ENCODE measurements at places on chromosomes 3 and 15.

- no peak for DNase-seq
Observed at GRCh38 chr3:89186456-89186855, 79.0 kb downstream of the EPHA3 start.

- no peak for DNase-seq
Observed at GRCh38 chr3:138344754-138345153, 3.6 kb upstream of the MRAS start.

GRCh38 chr3:52769786-52770455, 819 bp downstream of the NEK4 start:
- no peak for DNase-seq

- no peak for DNase-seq
Observed at GRCh38 chr3:10526366-10526765, 21.0 kb upstream of the ATP2B2 start.

DNA sequence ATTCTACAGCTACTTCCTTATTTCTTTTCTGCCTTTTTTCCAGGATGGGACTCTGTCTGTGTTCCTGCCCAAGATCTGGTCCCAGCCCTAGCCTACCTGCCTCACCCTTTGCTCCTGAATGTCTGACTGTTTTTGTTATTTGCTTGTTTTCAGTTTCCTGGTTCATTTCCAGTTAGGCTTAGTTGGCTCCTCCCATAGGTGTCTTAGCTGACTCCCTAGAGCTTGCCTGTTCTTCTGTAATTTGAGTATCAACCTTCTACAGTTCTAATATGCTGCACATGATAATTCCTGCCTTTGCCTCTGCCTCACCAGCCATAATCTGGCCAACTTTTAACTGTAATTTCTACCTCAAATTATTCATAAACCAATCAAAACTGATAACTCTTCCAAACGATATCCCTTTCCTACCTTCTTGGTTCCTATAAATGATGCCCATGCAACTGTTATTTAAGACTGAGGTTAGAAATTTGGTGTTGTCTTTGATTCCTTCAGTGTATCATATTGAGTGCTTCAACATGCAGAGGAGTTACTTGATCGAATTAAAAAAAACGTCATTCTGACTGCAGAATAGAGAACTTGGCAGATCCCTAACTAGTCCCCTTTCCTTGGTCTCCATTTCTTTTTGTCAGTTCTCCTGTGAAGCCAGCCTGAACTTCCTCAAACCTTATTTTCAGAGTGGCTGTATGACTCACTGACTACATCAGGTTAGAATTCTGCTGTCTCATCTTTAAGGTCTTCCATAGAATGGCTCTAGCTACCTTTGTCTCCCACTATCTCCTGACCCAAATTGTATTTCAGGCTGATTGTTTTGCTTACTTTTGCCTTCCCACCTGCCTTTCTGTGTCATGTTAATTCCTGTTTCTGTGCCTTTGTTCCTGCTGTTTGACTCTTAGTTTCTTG, 8.4 kb downstream of the GOLM2 start:
- DNase-seq = peak; percentile 63

DNA sequence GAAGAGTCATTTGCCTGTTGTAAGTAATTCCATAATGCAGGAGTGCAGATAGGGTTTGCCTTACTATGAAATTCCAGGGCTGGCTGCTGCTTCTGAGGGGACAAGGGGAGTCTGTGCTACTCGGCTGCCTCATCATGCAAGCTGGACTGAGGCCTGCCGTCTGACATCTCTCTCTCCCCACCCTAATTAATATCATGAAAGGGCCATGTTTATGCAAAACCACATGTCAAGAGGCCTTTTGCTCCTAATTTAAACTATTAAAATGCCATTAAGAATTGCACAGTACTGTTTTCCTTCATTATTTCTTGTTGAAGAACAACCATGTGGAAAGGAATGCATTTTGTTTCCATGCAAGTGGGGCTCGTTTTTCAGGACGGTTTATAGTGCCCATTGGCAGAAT, 26.3 kb downstream of the CHST2 start:
- no peak for DNase-seq

- DNase-seq = peak; percentile 27
Observed at GRCh38 chr3:159668990-159669476, 319.6 kb upstream of the IL12A start.

- DNase-seq = peak; percentile 73
Observed at GRCh38 chr3:29695643-29696198, 414.9 kb downstream of the RBMS3 start.

DNA sequence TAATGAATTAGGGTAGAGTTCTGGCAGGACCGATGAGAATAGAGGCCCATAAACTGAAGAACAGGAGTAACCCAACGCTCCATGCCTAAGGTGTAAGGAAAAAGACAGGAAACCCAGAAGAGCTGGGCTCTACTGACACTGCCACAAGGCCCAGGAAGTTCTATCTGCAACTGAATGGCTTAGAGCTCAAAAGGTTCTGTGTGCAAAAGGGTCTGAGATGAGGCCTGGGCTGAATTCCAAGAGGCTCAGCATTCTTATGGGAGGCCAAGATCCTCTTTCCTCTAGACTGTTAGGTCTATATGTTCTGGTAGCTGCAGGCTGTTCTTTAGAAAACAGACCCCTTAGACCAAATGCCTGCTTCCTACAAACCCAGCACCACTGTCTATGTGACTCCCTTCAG, 30.5 kb upstream of the PRSS50 start:
- DNase-seq = no peak

DNA sequence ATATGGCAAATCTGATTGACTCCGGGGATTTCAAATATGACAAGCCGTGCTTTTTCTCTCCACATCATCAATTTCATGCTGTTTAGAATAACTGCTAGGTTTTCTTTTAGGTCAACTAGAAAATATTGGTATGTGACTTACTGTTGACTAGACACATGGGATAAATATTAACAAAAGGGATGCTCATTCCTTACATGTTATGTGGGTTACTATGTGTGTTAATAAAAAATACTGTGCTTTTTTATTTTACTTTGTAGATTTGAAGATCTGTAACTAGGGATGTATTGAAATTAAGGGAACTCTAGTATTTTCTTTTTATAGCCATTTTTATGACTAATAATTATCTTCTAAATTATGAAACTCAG, 264.6 kb upstream of the COL8A1 start:
- no peak for DNase-seq

GRCh38 chr3:17125738-17126442, 241.1 kb downstream of the PLCL2 start:
- DNase-seq = no peak

Measured in NCI-H226 (cell line).